PC-9 (cell line): ENCODE measurements at places on chromosomes 11 and 22. TPM values are rescaled to one million over a fixed set of nuclear protein-coding genes. Genes with fewer than 3 reads are reported as not detected.

Gene ANKK1
- not detected in 2 replicates for total RNA-seq

Gene PDGFB
- 35.5 and 39.7 TPM in 2 replicates for total RNA-seq

Gene P2RX3
- not detected in 2 replicates for total RNA-seq

Gene GLYAT
- not detected in 2 replicates for total RNA-seq

Gene TRPM5
- total RNA-seq: not detected in 2 replicates

Gene FXYD2
- total RNA-seq: not detected in 2 replicates

Gene ARHGAP32
- total RNA-seq: 31.1 and 35.1 TPM in 2 replicates

Gene SLC7A4
- not detected in 2 replicates for total RNA-seq

Gene PNPLA5
- not detected in 2 replicates for total RNA-seq

Gene CALCA
- not detected in 2 replicates for total RNA-seq

Gene IRAG1
- total RNA-seq: 0.65 and 1.3 TPM in 2 replicates

Gene DBX1
- not detected in 2 replicates for total RNA-seq

Gene TCN2
- total RNA-seq: 11.5 and 12.9 TPM in 2 replicates

Gene SLC25A18
- 0.48 and 0.57 TPM in 2 replicates for total RNA-seq

Gene ACRV1
- total RNA-seq: not detected in 2 replicates

Gene TOP3B
- 23.7 and 23.9 TPM in 2 replicates for total RNA-seq

Gene DSCAML1
- total RNA-seq: not detected in 2 replicates

Gene OR52A1
- not detected in 2 replicates for total RNA-seq

Gene DDTL
- total RNA-seq: not detected in 2 replicates

Gene IGLL5
- not detected in 2 replicates for total RNA-seq

Gene SLC22A6
- total RNA-seq: not detected in 2 replicates

Gene CCDC117
- total RNA-seq: 11.4 and 12.3 TPM in 2 replicates

Gene KCNJ5
- 0.11 TPM in 1 of 2 replicates, not detected in the other for total RNA-seq

Gene IFT27
- 74.2 and 84.2 TPM in 2 replicates for total RNA-seq

Gene CARD18
- total RNA-seq: not detected in 2 replicates

Gene PRSS23
- 221 and 235 TPM in 2 replicates for total RNA-seq

Gene SLC17A6
- not detected in 2 replicates for total RNA-seq

Gene PGA4
- not detected in 2 replicates for total RNA-seq

Gene VWCE
- 0.41 and 1.4 TPM in 2 replicates for total RNA-seq

Gene ADM
- 21.9 and 22.5 TPM in 2 replicates for total RNA-seq

Gene ROBO4
- total RNA-seq: 0.20 TPM in 1 of 2 replicates, not detected in the other

Gene MOGAT2
- total RNA-seq: not detected in 2 replicates

Gene RTN4RL2
- total RNA-seq: 3.4 and 4.6 TPM in 2 replicates

Gene FDXACB1
- total RNA-seq: 2.1 and 2.2 TPM in 2 replicates

Gene IRF7
- total RNA-seq: 10.7 and 13.1 TPM in 2 replicates

Gene MAPK8IP2
- 0.79 and 0.88 TPM in 2 replicates for total RNA-seq

Gene UBQLN3
- not detected in 2 replicates for total RNA-seq

Gene SLC22A9
- not detected in 2 replicates for total RNA-seq

Gene UEVLD
- total RNA-seq: 20.2 and 31.6 TPM in 2 replicates

Gene EHBP1L1
- total RNA-seq: 123 and 170 TPM in 2 replicates

Gene NOX4
- not detected in 2 replicates for total RNA-seq

Gene IL18
- 42.8 and 59.1 TPM in 2 replicates for total RNA-seq

Gene TRIOBP
- total RNA-seq: 170 and 172 TPM in 2 replicates

Gene MIAT
- 0.45 and 0.48 TPM in 2 replicates for total RNA-seq

Gene NAALADL1
- not detected in 2 replicates for total RNA-seq

Gene SPI1
- total RNA-seq: not detected in 2 replicates

Gene PYGM
- 1.3 and 1.6 TPM in 2 replicates for total RNA-seq

Gene MMP8
- total RNA-seq: not detected in 2 replicates

Gene TMEM45B
- 11.4 and 13.3 TPM in 2 replicates for total RNA-seq

Gene P4HA3
- total RNA-seq: 0.22 and 0.60 TPM in 2 replicates

Gene CYB5R2
- 13.2 and 16.7 TPM in 2 replicates for total RNA-seq

Gene SLC22A12
- total RNA-seq: not detected in 2 replicates

Gene APLNR
- not detected in 2 replicates for total RNA-seq

Gene OR51T1
- not detected in 2 replicates for total RNA-seq

Gene B3GAT3
- total RNA-seq: 38.9 and 60.5 TPM in 2 replicates

Gene OR52I1
- total RNA-seq: 0.15 TPM in 1 of 2 replicates, not detected in the other

Gene FOXR1
- total RNA-seq: not detected in 2 replicates

Gene KCNJ11
- 0.26 and 0.93 TPM in 2 replicates for total RNA-seq
